Osteocyte (in vitro differentiated cells): ENCODE measurements at places on chromosomes 6 and 20.

- DNase-seq: no peak
Measured at GRCh38 chr6:43014434-43014909, 423 bp downstream of the KLHDC3 start.

GRCh38 chr20:6213311-6213710 lies 90.5 kb upstream of the FERMT1 start:
- DNase-seq: no peak

GRCh38 chr6:81834141-81834681 lies 81.7 kb upstream of the TENT5A start:
- no peak for DNase-seq

DNA sequence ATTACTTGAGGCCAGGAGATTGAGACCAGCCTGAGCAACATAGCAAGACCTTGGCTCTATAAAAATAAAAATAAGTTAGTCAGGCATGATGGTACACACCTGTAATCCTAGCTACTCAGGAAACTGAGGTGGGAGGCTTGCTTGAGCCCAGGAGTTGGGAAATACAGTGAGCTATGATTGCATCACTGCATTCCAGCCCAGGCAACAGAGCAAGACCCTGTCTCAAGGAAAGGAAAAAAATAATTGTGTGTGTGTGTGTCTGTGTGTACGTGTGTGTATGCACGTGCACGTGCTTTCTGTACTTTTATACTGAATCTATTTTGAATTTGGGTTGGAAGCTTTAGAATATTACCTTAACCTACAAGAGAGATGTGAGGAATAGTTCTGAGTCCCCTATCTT lies 58.9 kb downstream of the KIZ start:
- no peak for DNase-seq

GRCh38 chr20:24194143-24194542 lies 205.6 kb upstream of the GGTLC1 start:
- DNase-seq: no peak
